Cardiac septum (tissue), 1 donor: ENCODE measurements at places on chromosomes 6 and 20.

- no peak for DNase-seq
Measured at GRCh38 chr6:7672066-7673062, 53.5 kb upstream of the BMP6 start.

DNA sequence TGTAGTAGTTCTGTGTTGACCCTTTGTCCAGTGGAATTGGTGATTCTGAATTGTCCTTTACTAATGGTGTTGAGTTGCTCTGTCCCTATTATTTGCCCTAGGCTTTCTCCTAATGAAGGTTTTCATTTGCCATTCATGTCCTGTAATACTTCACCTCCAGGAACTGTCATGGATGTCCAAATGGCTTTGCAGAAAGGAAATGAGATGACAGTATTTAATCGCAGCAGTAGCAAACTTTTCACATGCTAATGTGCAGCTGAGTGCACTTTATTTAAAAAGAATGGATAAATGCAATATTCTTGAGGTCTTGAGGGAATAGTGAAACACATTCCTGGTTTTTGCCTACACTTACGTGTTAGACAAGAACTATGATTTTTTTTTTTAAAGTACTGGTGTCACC, 131.4 kb downstream of the SULF2 start:
- DNase-seq, result no peak

DNA sequence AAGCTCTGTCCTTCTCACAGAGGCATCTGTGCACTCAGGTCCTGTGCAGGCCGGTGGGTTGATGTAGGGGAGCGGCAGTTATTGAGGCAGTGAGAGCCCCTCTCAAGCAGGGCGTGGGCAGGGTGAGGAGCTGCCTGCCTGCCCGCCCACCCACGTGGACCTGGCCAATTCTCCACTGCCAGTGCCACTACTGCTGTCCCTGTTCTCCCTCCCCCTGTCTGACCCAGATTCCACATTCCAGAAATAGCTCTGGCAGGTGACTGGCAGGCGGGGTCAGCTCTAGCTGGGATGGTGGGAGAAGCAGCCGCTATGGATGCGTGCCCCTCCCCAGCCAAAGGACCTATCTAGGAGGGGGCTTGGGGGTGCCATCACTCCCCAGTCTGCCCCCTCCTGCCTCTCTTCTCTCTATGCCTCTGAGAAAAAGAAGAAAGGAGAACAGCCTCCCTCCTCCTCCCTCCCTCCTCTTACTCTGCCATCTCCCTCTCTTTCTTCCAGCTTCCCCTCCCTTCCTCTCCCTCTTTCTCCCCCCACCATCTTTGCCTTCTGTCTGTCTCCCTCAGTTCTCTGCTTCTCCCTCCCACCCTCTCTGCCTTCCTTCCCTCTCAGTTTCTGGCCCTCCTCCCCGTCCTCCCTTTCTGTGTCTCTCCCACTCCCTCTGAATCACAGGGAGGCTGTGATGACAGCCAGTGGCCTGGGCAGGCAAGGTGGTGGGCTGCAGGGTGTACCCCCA, 86.5 kb upstream of the MYL9 start:
- DNase-seq, result no peak

DNA sequence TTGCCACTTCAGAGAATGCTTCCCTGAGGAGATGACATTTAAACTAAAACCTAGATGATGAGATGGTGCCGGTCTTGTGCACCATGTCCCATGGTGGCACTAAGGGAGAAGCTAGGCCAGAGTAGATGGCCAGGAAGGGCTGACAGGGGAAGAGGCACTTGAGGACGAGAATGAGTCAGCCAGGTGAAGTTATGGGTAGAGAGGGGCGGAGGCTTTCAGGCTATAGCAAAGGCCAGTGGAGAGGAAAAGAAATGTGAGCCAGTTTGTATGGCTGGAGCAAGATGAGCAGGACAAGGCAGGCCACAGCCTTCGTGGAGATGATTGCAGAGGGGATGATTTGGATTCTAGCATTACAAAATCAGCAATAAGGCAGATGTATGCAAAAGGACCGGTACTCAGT, 44.7 kb upstream of the ADGRF4 start:
- no peak for DNase-seq

GRCh38 chr6:44621846-44622245, 234.3 kb downstream of the CDC5L start:
- DNase-seq, result no peak

DNA sequence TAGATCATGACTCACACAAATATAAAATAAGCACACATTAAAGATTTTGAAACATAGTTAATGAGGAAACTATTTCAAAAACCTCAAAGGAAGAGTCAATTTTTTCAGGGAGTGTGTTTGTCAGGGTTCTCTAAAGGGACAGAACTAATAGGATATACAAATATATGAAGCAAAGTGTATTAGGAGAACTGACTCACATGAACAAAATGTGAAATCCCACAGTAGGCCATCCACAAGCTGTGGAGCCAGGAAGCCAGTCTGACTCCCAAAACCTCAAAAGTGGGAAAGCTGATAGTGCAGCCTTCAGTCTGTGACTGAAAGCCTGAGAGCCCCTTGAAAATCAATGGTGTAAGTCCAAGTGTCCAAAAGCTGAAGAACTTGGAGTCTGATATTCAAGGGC, 898.0 kb upstream of the EYS start:
- no peak for DNase-seq

DNA sequence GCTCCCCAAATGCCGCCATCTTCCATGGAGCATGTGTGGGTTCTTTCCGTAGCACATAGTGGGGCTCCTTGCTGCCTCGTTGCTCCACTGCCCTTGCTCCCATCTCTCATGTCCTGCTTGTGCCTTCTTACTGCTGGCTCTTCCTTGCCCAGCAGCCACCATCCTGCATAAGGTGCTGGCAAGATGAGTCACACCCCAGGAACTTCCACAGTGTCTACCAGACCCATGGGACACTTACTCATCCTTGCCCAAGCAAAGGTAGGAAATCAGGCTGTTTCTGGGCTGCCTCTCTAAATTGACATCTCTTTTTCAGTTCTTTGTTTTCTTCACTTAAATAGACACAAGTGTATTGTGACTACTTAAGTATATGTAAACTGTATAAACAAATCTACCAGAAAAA, 39.4 kb upstream of the RGS17 start:
- DNase-seq, result no peak

GRCh38 chr6:116165596-116165995, 39.7 kb upstream of the COL10A1 start:
- no peak for DNase-seq

DNA sequence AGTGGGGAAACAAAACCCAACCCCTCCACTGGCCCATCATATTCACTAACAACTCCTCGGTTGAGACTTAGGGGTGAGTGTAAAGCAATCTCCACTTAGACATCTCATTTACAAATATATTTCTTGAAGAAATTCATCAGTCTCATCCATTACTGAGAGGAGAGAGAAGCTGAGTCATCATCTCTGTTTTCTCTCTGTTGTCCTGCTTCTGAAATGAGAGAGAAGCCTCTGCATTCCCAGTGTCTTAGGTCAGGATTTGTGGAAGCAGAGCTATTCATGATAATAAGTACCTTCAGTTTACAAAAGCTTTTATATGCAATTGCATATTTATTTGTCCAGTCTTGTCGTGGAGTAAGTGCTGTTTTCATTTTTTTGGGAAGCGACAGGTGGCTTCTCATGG, 879 bp downstream of the MEP1A start:
- no peak for DNase-seq
